GM04503 (cell line): ENCODE measurements at places on chromosomes 16 and 17.

- DNase-seq, result no peak
Observed at GRCh38 chr16:3454631-3455147, 11.2 kb downstream of the NAA60 start.

- DNase-seq, result no peak
Observed at GRCh38 chr16:57525761-57526160, 10.6 kb downstream of the CCDC102A start.

GRCh38 chr17:71921796-71922195 lies 199.0 kb upstream of the SOX9 start:
- DNase-seq, result no peak

DNA sequence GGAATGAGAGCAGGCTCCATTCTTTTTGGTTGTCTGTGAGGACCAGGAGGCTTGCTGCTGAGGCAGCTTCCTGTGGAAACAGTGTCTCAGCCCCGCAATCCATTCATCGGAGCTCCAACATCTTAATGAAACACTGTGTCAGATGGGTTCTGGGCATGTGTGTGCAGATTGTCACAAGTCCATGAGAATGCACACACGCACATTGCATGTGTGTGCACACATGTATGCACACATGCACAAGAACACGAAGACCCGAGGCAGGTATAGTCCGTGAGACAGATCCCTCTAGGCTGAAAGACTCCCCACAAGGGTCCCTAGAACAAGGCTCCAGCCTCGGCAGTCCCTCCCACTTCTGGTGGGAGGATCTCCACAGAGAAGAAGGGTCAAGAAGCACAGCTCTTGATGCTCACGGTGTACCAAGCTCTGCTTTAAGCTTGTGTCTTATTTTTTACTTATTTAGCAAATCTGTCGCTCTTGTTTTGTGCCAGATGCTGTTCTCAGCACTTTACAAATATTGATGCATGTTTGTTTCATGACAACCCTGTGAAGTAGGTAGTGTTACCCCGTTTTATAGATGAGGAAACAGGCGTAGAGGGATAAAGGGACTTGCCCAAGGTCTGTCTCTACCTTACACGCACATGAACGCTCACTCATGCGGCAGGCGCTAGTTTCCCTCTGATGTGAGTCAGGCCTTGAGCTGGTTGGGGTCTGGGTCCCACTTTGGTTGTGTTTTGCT lies 213.1 kb downstream of the SEC14L1 start:
- no peak for DNase-seq

- DNase-seq, result no peak
Observed at GRCh38 chr16:58346831-58347371, 45.4 kb upstream of the GINS3 start.

DNA sequence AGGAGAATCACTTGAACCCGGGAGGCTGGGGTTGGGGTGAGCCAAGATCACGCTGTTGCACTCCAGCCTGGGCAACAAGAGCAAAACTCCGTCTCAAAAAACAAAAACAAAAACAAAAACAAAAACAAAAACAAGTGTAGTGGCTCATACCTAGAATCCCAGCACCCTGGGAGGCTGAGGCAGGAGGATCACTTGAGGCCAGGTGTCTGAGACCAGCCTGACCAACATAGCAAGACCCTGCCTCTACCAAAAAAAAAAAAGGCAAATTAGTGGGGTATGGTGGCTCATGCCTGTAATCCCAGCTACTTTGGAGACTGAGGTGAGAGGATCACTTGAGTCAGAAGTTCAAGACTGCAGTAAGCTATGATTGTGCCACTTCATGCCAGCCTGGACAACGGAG lies 26.4 kb upstream of the HAPSTR1 start:
- no peak for DNase-seq

DNA sequence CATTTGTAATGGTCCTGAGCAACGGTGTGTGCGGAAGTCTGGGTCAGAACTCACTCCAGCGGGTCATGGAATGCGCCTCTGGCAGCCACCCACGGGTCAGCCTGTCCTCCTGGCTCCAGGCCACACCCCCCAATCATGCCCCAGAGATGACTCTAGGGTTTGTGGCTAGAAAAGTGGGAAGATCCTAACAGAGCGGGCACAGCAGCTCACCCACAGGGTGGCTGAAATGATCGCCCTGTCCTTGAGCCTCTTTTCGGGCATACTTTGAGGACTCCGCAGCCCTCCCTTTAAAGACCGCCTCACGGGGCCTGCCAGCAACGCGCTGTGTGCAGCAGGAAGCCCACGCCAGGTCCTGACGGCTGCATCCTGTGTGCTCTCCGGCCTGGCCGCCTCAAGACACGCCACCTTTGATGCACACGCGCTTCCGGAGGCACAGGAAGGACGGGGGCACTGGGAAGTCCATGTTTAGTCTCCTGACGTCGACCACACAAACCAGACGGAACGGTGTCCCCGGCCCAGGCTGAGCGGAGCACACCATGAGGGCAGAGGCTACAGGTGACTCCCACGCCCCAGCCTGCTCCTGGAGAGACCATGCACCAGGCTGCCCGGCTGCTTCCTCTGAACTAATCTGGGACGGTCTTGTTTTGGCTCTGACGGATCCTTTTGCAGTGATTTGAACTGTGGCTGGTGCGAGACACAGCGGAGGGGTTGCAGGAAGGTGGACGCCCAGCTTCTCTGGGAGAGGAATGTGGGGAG lies 92.9 kb downstream of the TBC1D16 start:
- no peak for DNase-seq
